ENCODE measurements at places on chromosomes 3 and 15. TPM values are rescaled to one million over a fixed set of nuclear protein-coding genes. Genes with fewer than 3 reads are reported as not detected.

DNA sequence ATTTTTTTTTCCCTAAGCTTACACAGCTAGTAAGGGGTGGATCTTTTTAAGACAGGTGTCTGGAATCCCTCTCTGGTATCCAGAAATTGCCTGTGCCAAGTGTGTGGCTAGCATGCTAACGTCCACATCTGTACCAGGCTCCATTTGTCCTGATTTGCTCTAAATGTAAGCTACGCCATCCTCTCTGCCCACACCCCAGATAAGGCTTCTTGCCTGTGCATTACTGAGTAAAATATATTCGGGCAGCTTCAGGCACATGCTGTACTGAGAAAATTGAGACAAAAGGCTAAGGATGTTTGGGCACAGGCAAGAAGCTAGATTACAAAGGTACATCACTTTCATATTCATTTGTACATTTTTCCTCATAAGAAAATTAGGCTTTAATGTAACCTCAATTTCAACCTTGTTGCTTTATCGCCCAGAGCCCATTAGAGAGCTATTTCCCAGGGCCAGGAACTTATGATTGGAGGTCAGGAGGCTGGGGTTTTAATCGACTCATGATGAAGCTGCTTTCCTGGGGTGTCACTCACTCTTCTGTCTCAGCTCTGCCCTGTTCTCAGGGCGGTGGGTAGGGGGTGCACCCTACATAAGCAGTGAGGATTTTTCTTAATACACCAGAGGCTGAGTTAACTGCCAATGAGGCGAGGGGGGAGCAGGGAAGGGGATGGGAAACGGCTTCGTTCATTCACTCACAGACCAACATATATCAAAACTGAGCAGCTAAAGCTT is 106.3 kb downstream of the RORA start:
- no peaks in the 10 kb centered on the region for H3K36me3 ChIP-seq
- H3K27ac ChIP-seq, result no peak overlapping the region
- DNase-seq, result no peak
- H3K27me3 ChIP-seq, result peaks cover 15% of the 10 kb centered on the region

MAGEL2 gene
- total RNA-seq, result not detected

DNA sequence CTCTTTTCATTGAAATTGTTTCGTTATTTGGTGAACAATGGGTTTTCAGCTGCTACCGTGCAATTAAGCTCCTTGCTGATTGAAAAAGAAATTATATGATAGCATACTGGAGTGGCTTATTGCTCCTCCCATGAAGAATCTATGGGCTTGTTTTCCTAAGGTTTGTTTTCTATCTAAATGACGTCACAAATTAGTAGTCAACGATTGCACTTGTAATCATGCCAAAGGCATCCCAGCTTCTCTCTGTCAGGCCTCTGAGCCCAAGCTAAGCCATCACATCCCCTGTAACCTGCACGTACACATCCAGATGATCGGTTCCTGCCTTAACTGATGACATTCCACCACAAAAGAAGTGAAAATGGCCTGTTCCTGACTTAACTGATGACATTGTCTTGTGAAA is 388.0 kb upstream of the LMCD1 start:
- DNase-seq, result no peak
- H3K36me3 ChIP-seq, result peaks cover 2% of the 10 kb centered on the region
- no peak overlapping the region for H3K27ac ChIP-seq
- H3K4me3 ChIP-seq, result no peak overlapping the region
- no peaks in the 10 kb centered on the region for H3K27me3 ChIP-seq

TMEM115 gene
- 16.0 TPM for total RNA-seq

DNA sequence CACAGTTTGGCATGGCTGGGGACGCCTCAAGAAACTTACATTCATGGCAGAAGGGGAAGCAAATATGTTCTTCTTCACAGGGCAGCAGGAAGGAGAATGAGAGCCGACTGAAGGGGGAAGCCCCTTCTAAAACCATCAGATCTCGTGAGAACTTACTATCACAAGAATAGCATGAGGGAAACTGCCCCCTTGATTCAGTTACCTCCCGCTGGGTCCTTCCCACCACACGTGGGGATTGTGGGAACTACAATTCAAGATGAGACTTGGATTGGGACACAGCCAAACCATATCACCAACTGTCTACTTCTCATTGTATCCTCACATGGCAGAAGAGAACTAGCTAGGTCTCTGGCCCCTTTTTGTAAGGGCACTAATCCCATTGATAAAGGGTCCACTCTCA is 30.5 kb downstream of the CCDC32 start:
- no peaks in the 10 kb centered on the region for H3K36me3 ChIP-seq
- no peaks in the 10 kb centered on the region for H3K27me3 ChIP-seq
- no peak overlapping the region for H3K27ac ChIP-seq
- no peak overlapping the region for H3K4me3 ChIP-seq

- DNase-seq, result no peak
- no peak overlapping the region for H3K27ac ChIP-seq
- peaks cover 3% of the 10 kb centered on the region for H3K36me3 ChIP-seq
- no peaks in the 10 kb centered on the region for H3K27me3 ChIP-seq
These were observed 22.2 kb upstream of the JMJD7 start for GRCh38 chr15:41805711-41806110.

DNA sequence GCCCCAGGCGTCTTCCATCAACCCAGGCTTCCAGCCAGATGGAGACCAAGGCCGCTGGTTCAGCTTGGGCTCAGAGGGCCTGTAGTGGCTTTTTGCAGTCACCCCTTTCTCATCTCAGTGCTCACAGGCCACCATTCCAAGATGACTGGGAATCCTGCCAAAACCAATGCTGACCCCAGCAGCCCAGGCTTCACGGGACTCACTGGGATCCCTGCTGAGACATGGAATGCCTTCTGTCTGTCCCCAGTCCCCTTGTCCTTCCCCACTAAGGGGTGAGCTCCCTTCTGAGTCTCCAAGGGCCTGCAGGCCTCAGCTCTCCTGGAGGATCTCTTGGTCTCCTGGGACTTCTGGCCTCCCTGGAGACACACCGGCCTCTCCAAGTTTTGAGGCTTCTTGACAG is 77.4 kb upstream of the SEC13 start:
- H3K27me3 ChIP-seq, result no peaks in the 10 kb centered on the region
- no peaks in the 10 kb centered on the region for H3K36me3 ChIP-seq
- DNase-seq, result no peak
- H3K4me3 ChIP-seq, result no peak overlapping the region
- H3K27ac ChIP-seq, result no peak overlapping the region

OSTN gene
- not detected for total RNA-seq

ECE2 gene
- not detected for total RNA-seq

- H3K36me3 ChIP-seq, result no peaks in the 10 kb centered on the region
- peaks cover 42% of the 10 kb centered on the region for H3K27me3 ChIP-seq
- no peak overlapping the region for H3K4me3 ChIP-seq
- H3K27ac ChIP-seq, result no peak overlapping the region
- peaks cover 7% of the 10 kb centered on the region for H3K4me1 ChIP-seq
These were observed 880 bp upstream of the CHRNA7 start for GRCh38 chr15:32029409-32029861.

GRCh38 chr3:98587654-98588053 is 5.8 kb downstream of the CPOX start:
- H3K4me3 ChIP-seq, result no peak overlapping the region
- H3K27ac ChIP-seq, result no peak overlapping the region
- H3K4me1 ChIP-seq, result peaks cover 47% of the 10 kb centered on the region
- DNase-seq, result no peak

DNA sequence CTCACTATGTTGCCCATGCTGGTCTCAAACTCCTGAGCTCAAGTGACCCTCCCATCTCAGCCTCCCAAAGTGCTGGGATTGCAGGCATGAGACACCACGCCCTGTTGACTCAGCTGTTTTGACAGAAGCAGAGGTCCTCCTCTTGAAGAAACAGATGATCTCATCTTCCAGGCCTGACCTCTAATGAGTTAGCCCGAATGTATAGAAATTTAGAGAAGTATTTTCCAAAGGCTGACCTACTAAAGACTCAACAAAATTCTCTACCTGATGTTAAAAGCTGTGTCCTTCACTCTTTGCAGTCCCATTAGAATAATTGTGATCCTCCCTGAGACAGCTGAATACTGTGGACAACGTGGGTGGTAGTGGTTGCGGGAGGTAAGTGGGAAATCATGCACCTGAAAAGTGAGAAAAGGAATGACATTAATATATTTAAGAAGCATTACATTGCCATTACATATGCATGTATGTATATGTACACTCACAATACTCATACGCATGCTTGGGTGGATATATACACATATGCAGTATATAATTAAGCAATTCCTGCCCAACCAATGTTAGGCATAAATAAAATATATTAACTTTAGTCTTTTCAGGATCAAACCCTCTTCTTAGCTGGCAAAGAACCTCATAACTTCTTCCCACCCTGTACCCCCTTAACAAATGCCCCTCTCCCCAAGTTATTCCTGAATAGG is 204.6 kb upstream of the NR2F2 start:
- H3K4me3 ChIP-seq, result no peak overlapping the region
- no peak overlapping the region for H3K27ac ChIP-seq
- no peak for DNase-seq
- H3K4me1 ChIP-seq, result no peaks in the 10 kb centered on the region
- peaks cover 2% of the 10 kb centered on the region for H3K27me3 ChIP-seq

GRCh38 chr3:136042608-136043221 is 77.2 kb downstream of the PPP2R3A start:
- DNase-seq, result no peak
- H3K27ac ChIP-seq, result no peak overlapping the region
- H3K4me1 ChIP-seq, result no peaks in the 10 kb centered on the region
- peaks cover 11% of the 10 kb centered on the region for H3K27me3 ChIP-seq
- no peak overlapping the region for H3K4me3 ChIP-seq
- H3K36me3 ChIP-seq, result no peaks in the 10 kb centered on the region
